ENCODE measurements at places on chromosomes 2 and 18. TPM values are rescaled to one million over a fixed set of nuclear protein-coding genes. Genes with fewer than 3 reads are reported as not detected.

The CIAO1 gene
- total RNA-seq, result 57.3 TPM

The CTAGE1 gene
- total RNA-seq, result not detected

The ARID5A gene
- total RNA-seq, result 39.6 TPM

The GALNT3 gene
- not detected for total RNA-seq

The TMEM169 gene
- 0.07 TPM for total RNA-seq

The TOGARAM2 gene
- 2.2 TPM for total RNA-seq

The MC4R gene
- total RNA-seq, result not detected

The COL6A3 gene
- 75.2 TPM for total RNA-seq

The WNT6 gene
- total RNA-seq, result 0.12 TPM

DNA sequence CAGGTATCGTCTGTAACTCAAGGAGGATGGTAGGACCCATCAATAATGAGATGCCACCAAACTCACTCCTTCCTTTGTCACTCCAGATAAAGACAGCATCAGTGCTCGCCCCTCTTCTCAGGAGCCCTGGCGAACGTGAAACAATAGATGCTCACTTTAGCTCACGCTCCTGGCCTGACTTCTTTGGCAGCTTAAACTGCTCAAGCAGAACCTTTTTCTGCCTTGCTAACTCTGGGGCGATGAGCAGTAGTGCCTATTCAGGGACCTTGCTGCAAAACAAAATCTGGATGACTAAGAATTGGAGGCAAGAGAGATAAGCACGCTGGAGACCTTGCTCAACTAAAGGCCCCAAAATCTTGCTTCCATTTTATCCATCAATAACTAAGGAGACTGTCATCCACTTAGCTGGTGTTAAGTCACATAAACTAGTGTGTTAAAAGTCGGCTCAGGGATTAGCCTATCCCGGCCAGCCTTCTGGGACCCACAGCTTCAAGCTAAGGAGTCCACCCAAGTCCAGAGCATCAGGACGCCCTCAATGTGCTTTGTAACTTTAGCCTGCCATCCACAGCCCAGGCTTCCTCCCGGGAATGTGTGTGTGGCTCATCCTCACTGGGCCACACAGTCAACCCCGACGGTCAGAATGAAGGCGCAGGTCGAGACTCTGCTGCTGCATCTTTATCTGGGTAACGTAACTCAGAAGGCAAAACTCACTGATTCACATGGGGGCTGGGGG lies 38.9 kb downstream of the ZNF516 start:
- DNase-seq, result no peak

GRCh38 chr2:15700131-15700530 lies 108.5 kb downstream of the DDX1 start:
- DNase-seq, result no peak

- no peak for DNase-seq
Observed at GRCh38 chr18:11074889-11075288, 74.5 kb downstream of the PIEZO2 start.

GRCh38 chr18:73758446-73758845 lies 389.2 kb downstream of the FBXO15 start:
- DNase-seq, result no peak

GRCh38 chr18:77632758-77633157 lies 383.1 kb downstream of the GALR1 start:
- DNase-seq, result no peak

- no peak for DNase-seq
Observed at GRCh38 chr2:144370937-144371584, 148.9 kb downstream of the ZEB2 start.

- DNase-seq, result no peak
Observed at GRCh38 chr2:119407430-119408220, 24.0 kb upstream of the TMEM37 start.

- peak; percentile 42 for DNase-seq
Observed at GRCh38 chr2:73291093-73291460, 2.3 kb downstream of the EGR4 start.

- peak; percentile 82 for DNase-seq
Observed at GRCh38 chr2:86017901-86018896, 87.5 kb downstream of the POLR1A start.

GRCh38 chr2:58594175-58594574 lies 353.1 kb upstream of the FANCL start:
- no peak for DNase-seq

DNA sequence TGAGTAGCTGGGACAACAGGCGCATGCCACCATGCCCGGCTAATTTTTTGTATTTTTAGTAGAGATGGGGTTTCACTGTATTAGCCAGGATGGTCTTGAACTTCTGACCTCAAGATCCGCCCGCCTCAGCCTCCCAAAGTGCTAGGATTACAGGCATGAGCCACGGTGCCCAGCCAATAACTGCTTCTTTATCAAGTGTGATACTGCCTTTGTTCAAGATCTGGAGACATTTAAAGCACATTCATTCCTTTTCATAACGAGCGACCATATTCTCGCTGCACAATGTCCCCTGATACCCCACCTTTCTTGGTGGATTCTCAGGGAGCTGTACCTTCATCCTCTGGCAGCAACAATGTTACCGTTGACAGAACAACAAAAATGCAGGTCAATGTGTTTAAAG lies 75.4 kb downstream of the PIEZO2 start:
- no peak for DNase-seq

DNA sequence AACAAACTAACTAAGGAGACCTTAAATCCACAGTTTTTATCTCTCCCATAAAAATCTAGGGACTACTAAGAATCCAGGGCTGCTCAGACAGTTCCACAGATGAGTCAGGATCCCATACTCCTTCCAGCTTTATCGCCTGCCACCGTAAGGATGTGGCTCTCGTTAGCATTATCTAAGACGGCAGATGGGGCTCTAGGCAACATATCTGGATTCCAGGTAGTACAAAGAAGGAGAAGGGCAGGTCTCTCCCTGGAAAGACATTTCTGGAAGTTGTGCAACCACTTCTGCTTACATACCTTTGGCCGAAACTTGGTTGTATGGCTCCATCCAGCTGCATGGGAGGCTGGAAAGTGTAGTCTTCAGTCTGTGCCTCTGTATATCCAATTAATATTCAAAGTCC lies 149.4 kb downstream of the SP3 start:
- DNase-seq, result no peak

- DNase-seq, result no peak
Observed at GRCh38 chr2:158651358-158652057, 143.6 kb upstream of the DAPL1 start.

- DNase-seq, result no peak
Observed at GRCh38 chr2:175871331-175872004, 130.6 kb downstream of the LNPK start.

GRCh38 chr18:22204996-22205395 lies 35.6 kb downstream of the GATA6 start:
- no peak for DNase-seq

GRCh38 chr18:32576296-32576916 lies 105.7 kb upstream of the GAREM1 start:
- DNase-seq, result no peak

- no peak for DNase-seq
Observed at GRCh38 chr18:7735196-7735595, 168.1 kb downstream of the PTPRM start.

GRCh38 chr2:50584185-50584584 lies 447.7 kb downstream of the NRXN1 start:
- no peak for DNase-seq

DNA sequence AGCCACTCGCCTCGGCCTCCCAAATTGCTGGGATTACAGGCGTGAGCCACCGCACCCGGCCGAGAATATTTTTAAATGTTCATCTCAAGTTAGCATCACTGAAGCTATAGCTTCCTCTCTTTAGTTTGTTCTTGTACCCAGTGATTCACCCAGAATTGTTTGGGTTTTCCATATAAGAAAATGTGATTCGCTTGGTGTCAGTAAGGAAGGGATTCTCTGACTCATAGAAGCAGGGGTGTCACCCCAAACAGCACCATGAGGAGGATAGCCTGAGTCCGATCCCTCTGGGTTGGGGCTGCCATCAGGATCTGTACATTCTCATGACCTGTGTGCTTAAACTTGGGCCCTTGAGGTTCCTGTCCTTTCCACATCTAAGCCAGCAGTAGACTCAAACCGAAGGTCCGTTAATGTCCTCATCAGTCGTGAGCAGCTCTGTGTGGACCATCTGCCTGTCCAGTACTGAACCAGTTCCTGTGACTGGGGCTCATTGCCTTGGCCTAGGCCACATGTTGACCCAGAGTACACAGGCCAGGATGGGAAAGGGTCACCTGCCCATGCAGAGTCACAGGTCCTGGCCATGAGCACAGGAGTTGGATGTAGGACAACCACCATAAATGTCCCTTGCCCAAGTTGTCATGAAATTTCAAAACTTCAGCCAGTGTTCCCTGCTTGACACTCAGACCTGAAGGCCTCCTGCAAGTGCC lies 311.9 kb downstream of the GBX2 start:
- DNase-seq, result no peak

DNA sequence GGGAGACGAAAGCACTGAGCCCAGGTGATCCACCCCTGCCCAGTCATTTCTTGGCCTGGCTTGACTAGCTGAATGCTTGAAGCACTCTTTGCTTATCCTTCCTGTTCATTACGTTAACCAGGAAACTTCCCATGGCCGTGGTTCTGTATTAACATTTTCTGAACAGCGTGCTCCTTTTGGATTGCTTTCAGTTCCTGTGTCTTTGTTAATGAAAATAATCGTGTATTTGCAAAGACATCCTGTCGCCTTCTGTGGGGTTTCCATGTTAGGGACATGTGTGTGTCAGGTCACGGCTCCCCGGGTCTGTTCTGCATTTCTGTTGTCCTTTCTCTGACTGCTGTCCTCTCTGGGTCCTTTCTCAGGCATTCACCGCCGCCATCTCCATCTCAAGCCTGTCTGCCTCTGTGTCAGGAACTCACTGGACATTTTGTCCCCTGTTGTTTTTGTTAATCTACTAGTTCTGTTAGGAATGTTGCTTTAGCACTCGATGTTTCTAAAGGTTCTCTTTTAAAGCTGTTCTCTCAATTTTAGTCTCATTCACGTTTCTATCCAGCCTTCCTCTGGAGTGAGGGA lies 434.1 kb upstream of the HS6ST1 start:
- no peak for DNase-seq

- no peak for DNase-seq
Observed at GRCh38 chr2:40721595-40721994, 269.7 kb upstream of the SLC8A1 start.

DNA sequence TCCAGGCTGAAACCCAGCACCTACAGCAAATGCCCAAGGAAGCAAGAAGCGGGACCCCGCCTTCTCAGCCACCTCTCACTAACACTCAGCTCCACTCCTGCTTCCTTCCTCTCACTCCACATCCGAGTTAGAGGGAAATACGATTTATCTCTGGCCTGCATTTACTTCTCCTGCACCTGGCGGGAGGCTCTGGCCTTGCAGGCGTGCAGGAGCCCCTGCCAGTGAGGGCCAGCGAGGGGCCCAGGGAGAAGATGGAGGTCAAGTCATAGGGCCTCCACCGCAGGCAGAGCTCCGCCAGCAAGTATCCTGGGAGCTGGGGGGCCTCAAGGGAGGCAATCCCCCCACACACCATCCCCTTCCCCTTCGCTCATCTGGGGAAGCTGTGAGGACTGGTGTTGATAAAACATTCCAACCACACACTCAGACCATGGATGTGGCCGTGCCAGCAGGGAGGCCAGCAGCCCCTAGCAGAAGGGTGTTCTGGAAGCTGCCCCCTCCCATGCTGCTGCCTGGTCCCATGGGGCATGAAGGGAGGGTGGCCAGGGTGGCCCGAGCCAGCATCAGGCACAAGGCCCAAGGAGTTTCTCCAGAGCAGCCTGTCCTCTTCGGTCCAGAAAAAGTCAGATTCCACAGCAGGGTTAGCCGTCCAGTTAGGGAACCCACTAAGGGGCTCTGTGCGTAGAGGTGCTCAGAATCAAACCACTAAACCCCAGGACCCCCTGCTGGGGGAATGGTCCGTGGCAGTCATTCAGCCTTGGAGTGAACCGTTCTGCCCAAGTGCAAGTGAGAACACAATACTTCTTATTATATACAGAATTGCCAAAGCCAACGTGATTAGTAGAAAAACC lies 91.2 kb downstream of the HDAC4 start:
- DNase-seq, result no peak

- DNase-seq, result peak; percentile 4
Observed at GRCh38 chr2:25374411-25374810, 32.7 kb upstream of the DNMT3A start.

- no peak for DNase-seq
Observed at GRCh38 chr2:155080373-155080772, 381.9 kb downstream of the KCNJ3 start.

GRCh38 chr2:212032032-212032431 lies 506.6 kb downstream of the ERBB4 start:
- no peak for DNase-seq

- no peak for DNase-seq
Observed at GRCh38 chr2:224302952-224303351, 99.0 kb downstream of the FAM124B start.

Measured in psoas muscle (tissue), 8 donors.